ENCODE measurements at places on chromosomes 7 and 10. TPM values are rescaled to one million over a fixed set of nuclear protein-coding genes. Genes with fewer than 3 reads are reported as not detected.

DNA sequence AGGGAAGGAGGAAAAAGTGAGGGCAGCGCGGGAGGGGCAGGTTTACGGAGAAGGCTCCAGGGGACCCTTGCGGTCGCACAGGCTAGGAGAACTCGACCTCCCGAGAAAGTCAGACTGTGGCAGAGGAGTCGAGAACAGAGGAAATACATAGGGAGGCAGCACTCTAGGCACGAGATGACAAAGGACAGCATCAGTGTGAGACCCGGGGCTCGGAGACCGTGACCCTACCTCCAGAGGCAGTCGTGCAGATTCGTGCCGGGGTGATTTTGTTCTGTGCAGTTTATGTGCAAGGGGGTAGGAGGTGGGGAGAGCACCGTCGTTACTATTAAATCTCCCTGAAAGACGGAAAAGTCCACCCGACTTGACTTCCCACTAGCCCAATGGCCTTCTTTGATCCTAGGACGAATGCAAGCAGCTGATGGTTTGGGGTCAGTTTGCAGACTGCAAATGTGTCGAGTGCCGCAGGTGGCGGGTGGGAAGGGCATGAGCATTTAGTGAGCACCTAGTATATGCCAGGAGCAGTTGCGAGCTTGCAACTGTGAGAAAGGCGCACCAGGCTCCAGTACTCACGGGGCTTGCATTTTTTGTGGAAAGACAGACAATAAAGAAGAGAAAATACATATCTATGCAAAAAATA, 674 bp upstream of the OSBPL3 start:
- peak overlapping the region; percentile 80 for H3K4me3 ChIP-seq
- peak; percentile 45 for DNase-seq
- H3K36me3 ChIP-seq, result peaks cover 3% of the 10 kb centered on the region
- peaks cover 61% of the 10 kb centered on the region for H3K27me3 ChIP-seq

CAV1 gene
- 16.0 TPM for total RNA-seq

GRCh38 chr10:127694580-127695193, 42.3 kb upstream of the FOXI2 start:
- H3K27ac ChIP-seq, result peak overlapping the region; percentile 79
- H3K4me1 ChIP-seq, result peaks cover 26% of the 10 kb centered on the region
- peak; percentile 95 for DNase-seq

- H3K27ac ChIP-seq, result no peak overlapping the region
- H3K36me3 ChIP-seq, result no peaks in the 10 kb centered on the region
- H3K4me1 ChIP-seq, result no peaks in the 10 kb centered on the region
- no peak for DNase-seq
- H3K4me3 ChIP-seq, result no peak overlapping the region
- H3K27me3 ChIP-seq, result no peaks in the 10 kb centered on the region
Measured at GRCh38 chr7:73976761-73977618, 51.0 kb upstream of the ELN start.

DNA sequence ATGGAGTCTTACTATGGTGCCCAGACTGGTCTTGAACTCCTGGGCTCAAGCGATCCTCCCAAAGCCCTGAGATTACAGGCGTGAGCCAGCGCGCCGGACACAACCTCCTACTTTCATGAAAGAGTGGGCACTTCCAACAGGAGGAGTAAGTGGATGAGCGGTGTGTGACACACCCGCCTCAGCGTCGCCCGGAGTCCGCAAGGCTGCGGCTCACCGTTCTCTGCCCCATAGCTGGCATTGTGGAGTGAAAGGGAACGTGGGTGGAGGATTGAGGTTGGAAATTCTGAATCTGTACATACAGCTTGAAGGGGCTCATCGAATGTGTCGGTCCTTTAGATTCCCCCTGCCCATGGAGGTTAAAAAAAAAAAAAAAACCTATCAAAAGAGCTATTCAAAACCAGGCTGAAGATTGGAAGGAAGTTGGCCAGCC, 524 bp upstream of the PRXL2A start:
- peak overlapping the region; percentile 83 for H3K4me3 ChIP-seq
- peaks cover 20% of the 10 kb centered on the region for H3K4me1 ChIP-seq
- no peak overlapping the region for H3K27ac ChIP-seq
- DNase-seq, result peak; percentile 47

DNA sequence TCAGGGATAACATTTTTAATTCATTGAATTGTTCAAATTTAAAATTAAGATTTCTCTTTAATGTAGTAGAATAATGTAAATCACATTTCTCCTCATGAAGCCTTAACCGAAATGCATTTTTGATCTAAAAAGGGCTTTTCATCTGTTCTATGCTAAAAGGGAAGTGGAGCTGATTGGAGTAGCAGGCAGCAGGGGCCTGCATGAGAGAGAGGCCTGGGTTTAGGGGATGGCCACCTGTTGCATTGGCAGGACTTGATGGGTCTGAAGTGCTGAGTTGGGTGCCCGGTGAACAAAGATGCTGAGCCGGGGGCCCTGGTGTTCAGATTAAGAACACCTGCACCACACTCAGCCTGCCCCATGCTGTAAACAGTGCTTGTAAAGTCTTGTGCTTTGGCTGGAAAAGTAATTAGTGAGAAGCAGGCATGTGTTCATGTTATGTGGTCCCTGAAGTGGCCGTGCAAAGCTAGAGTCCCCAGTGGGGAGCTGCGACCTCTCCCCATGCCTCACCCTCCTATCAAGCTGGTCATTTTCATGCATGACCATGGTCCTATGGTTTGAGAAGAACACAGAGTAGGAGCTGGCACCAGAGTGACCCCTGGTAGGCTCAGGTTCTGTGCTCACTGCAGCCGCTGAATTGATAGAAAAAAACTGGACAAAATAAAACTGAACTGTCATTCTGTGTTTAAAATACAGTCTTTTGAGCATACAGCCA, 124.3 kb downstream of the ADCY1 start:
- H3K27ac ChIP-seq, result no peak overlapping the region
- no peaks in the 10 kb centered on the region for H3K4me1 ChIP-seq
- H3K27me3 ChIP-seq, result no peaks in the 10 kb centered on the region
- H3K4me3 ChIP-seq, result no peak overlapping the region

KCND2 gene
- 17.7 TPM for total RNA-seq

GRCh38 chr7:22350466-22351328, 6.3 kb downstream of the RAPGEF5 start:
- no peak overlapping the region for H3K4me3 ChIP-seq
- H3K27me3 ChIP-seq, result no peaks in the 10 kb centered on the region
- H3K4me1 ChIP-seq, result peaks cover 26% of the 10 kb centered on the region
- no peaks in the 10 kb centered on the region for H3K36me3 ChIP-seq
- DNase-seq, result no peak

- H3K4me3 ChIP-seq, result no peak overlapping the region
- H3K4me1 ChIP-seq, result 0 out of 2 replicates have a peak, but pooled peaks cover 4% of the 10 kb centered on the region
- DNase-seq, result no peak
- H3K27me3 ChIP-seq, result no peaks in the 10 kb centered on the region
- no peaks in the 10 kb centered on the region for H3K36me3 ChIP-seq
Measured at GRCh38 chr10:128419466-128420019, 293.3 kb upstream of the MKI67 start.

TMEM213 gene
- total RNA-seq, result not detected

OGA gene
- total RNA-seq, result 112 TPM

DNA sequence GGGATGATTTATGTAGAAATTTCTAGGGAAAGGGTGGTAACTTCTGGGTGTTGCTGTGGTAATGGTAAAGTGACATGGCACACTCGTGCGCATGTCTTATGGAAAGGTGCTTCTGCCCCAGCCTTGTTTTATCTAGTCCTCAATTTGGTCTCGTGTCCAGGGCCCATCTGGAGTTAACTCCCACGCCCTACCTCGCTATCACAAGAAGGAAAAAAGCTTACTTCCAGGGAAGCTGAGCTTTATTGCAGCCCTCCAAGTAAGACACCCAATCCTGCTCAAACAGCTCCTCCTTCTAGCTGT, 611.8 kb downstream of the TNS3 start:
- H3K4me3 ChIP-seq, result no peak overlapping the region
- DNase-seq, result no peak
- no peak overlapping the region for H3K27ac ChIP-seq
- no peaks in the 10 kb centered on the region for H3K27me3 ChIP-seq
- H3K4me1 ChIP-seq, result no peaks in the 10 kb centered on the region

- no peak overlapping the region for H3K4me3 ChIP-seq
- no peaks in the 10 kb centered on the region for H3K36me3 ChIP-seq
- H3K27me3 ChIP-seq, result no peaks in the 10 kb centered on the region
- H3K27ac ChIP-seq, result no peak overlapping the region
- no peak for DNase-seq
- no peaks in the 10 kb centered on the region for H3K4me1 ChIP-seq
Measured at GRCh38 chr7:37786741-37787569, 61.4 kb upstream of the NME8 start.

DNA sequence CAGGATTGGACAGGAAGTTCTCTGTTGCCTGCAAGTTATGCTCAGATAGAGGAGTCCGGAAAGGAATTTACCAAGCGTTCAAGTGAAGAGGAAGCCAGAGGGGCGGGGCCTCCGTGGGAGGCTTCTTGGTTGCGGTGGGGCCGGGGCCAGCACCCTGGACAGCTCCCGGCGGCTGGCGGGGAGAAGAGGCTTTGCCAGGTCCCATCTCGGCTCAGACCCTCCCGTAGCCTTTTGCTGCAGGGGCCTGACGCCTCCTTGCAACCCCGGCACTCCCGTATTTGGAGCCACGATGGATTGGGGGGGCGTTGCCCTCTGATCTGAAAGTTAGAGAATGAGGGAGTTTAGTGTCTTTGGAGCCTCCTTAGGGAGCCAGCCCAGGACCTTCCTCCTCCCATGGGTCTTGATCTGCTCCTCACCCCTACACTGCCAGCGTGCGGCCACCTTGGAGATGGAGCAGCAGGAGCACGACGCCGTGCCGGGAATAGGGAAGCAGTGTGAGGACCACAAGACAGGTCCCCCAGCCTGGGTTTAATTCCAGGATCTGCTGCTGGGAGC, 3.1 kb upstream of the SLC18A3 start:
- peaks cover 94% of the 10 kb centered on the region for H3K27me3 ChIP-seq
- no peak overlapping the region for H3K27ac ChIP-seq
- no peak overlapping the region for H3K4me3 ChIP-seq

SP4 gene
- total RNA-seq, result 36.7 TPM

DNA sequence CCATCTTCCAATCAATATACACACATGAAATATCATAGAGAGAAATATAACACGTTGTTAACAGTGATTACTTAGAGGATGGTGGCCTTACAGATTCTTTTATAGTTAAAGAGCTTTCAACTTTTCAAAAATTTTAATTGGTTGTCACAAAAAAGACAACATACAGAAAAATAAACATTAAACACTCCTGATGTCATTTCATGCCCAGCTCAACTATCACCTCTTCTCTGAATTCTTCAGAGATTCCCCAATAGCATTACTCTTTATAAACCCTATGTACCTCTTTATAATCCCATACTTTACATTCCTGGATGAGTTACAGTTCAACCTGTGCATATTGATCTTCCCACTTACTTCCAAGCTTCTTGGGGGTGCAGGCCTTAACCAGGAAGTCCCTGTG, 159.8 kb downstream of the POU6F2 start:
- no peaks in the 10 kb centered on the region for H3K36me3 ChIP-seq
- H3K4me3 ChIP-seq, result no peak overlapping the region
- H3K27ac ChIP-seq, result no peak overlapping the region
- no peak for DNase-seq
- H3K4me1 ChIP-seq, result no peaks in the 10 kb centered on the region
